ENCODE measurements at places on chromosomes 2 and 18. TPM values are rescaled to one million over a fixed set of nuclear protein-coding genes. Genes with fewer than 3 reads are reported as not detected.

DNA sequence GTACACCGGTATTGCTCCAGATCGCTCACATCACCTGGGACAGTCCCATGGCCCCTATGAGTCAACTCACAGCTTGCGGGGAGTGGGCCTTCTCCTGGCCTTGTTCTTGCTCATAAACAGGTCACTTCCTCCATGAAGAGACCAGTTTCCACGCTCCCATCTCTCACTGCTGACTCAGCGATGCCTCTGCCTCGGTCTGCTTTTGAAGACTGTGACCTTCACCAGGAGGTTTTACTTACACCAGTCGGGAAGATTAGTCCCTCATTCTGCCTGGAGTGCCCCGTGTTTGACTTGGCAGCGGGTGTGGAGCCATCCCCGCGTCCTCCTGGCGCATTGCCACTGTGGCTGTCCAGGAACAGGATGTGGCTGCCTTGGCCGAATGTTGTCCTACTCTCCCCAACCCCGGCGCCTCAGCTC, 159.8 kb downstream of the RHBDD1 start:
- H3K27ac ChIP-seq, result no peak overlapping the region
- DNase-seq, result peak; percentile 16
- no peaks in the 10 kb centered on the region for H3K27me3 ChIP-seq
- no peak overlapping the region for H3K4me3 ChIP-seq
- no peaks in the 10 kb centered on the region for H3K36me3 ChIP-seq

The ONECUT2 gene
- under 0.01 TPM for polyA plus RNA-seq

The COX7A2L gene
- polyA plus RNA-seq, result 57.2 TPM

The UPP2 gene
- polyA plus RNA-seq, result not detected

GRCh38 chr18:2032036-2032435, 539.3 kb downstream of the METTL4 start:
- DNase-seq, result no peak
- no peaks in the 10 kb centered on the region for H3K27me3 ChIP-seq
- H3K27ac ChIP-seq, result no peak overlapping the region

DNA sequence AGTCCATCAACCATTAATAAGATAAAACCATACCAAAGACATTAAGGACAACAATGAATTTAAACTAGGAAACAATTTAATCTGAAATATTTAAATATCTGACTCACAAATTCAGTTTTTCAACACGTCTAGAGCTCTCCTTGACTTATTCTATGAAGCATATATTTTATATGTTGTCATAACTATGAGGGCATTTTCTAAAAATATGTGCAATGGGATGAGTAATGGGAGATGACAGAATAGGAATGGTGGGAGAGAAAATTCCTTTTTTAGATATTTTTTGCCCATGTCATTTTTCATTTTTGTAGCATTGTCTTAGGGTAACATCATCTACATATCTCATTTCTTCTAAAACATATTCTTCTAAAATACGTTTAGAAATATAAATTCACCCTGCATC, 79.2 kb upstream of the CDH2 start:
- no peak for DNase-seq

The CYS1 gene
- 1.3 TPM for polyA plus RNA-seq

The PLEK gene
- polyA plus RNA-seq, result 1.4 TPM

The CBLN2 gene
- 0.08 TPM for polyA plus RNA-seq

DNA sequence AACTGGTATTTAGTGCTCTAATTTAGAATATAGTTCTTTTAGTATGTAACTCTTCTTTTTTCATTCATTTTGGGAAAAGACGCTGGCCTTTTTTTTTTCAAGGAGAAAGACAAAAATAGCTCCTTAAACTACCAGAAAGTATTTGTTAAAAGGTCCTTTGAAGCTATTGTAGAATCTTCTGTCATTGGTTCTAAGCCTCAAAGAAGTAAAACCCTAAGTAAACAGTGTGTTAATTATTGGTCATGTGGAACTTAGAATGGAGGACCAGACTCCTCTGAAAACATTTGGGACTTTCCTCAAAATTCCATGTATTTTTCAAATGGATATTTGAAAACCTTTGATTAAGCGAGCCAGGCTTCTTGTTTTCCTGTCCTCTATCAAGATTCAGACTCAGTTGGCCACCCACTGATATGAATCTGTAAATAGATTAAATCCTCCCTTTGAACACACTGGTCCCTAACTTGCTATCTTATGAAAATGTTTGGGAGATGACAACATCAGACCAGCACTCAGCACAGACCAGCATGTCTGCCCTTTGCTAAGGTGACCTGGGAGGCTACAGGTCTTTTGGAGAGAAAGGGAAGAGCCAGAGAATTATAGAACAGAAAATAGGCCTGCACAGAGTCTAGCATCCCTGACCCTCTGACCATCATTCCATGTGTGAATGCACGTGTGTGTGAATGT, 120.3 kb upstream of the GATA6 start:
- H3K4me3 ChIP-seq, result no peak overlapping the region
- H3K4me1 ChIP-seq, result no peaks in the 10 kb centered on the region
- no peaks in the 10 kb centered on the region for H3K36me3 ChIP-seq
- no peak overlapping the region for H3K27ac ChIP-seq
- no peaks in the 10 kb centered on the region for H3K27me3 ChIP-seq
- no peak for DNase-seq

- H3K27ac ChIP-seq, result no peak overlapping the region
- no peaks in the 10 kb centered on the region for H3K36me3 ChIP-seq
- no peaks in the 10 kb centered on the region for H3K4me1 ChIP-seq
These were observed 25.1 kb upstream of the AAK1 start for GRCh38 chr2:69668598-69668997.

DNA sequence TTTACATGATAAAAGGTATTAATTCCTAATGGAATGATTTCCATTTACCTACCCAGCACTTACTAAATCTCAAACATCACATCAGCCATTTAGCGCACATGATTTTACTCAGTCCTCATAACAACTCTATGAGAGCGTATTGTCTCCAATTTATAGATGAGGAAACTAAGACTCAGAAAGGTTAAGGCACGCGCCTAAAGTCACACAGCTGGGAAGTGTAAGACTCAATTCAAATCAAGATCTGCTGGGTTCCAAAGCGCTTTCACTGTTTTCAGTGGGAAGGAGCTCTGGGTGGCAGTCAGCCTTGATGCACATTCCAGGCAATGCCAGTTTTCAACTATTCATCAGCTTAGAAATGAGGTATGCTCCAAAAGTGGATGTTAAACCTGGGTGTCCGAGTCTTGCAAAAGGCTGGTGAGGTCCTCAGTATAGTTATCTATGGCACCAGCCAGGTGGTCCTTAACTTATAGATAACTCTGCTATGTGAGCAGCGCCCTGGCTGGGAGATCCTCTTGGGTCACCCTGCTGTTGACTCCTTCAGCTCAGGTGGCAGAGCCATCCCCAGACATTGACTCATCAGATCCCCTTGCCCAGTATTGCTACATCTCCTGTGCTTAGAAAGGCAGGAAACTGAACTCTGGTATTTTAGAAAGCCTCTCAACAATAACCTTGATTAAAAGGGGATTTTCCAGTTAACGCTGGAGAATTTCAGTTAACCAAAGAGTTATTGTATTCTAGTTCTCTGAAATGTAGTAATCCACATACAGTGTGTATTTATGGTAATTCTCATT, 47.1 kb downstream of the SLC4A1AP start:
- no peak for DNase-seq
- H3K4me3 ChIP-seq, result no peak overlapping the region
- H3K27ac ChIP-seq, result no peak overlapping the region

GRCh38 chr18:79479761-79480161, 84.0 kb downstream of the NFATC1 start:
- no peaks in the 10 kb centered on the region for H3K27me3 ChIP-seq
- no peak for DNase-seq
- H3K4me1 ChIP-seq, result no peaks in the 10 kb centered on the region
- no peak overlapping the region for H3K4me3 ChIP-seq
